ENCODE measurements at places on chromosomes 2 and 18.

DNA sequence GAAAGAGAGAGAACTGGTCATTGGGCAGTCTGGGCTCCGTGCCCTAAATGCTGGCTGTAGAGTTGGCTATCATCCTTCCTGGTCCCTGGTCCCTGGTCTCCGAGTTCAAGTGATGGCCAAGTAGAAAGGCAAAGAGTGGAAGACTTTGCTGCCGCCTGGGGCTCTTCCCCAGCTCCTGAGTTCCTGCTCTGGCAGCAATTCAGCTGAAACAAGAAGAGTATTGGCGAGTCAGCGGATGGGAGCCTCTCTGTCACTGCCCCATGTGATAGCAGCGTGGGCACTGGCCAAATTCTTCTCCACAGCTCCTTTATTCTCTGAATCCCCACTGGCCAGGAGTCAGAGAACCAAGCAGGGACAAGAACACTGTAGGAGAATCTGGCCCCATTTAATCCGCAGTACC, 351.0 kb upstream of the POU3F3 start:
- DNase-seq, result no peak

GRCh38 chr2:101983486-101983885, 8.3 kb upstream of the IL1R2 start:
- DNase-seq, result no peak

DNA sequence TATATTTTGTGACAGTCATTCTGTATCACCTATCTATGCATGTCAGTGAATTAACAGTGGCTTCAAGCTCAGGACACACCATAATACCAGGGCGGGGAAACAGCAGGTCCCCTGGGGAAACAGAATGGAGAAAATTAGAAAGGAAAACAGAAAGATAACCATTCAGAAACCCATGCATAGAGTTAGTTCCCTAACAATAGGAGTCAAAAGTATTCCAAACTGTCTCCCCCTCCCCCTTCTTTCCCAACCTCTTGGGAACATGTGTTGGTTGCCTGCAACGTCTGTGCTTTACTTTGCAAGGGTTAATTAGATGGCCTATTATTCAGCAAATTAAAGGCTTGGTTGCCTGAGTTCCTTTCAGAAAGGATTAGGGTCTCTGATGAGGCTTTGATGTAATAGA, 176.4 kb downstream of the MYO3B start:
- no peak for DNase-seq

GRCh38 chr2:165082479-165082878, 121.4 kb downstream of the SCN3A start:
- no peak for DNase-seq

DNA sequence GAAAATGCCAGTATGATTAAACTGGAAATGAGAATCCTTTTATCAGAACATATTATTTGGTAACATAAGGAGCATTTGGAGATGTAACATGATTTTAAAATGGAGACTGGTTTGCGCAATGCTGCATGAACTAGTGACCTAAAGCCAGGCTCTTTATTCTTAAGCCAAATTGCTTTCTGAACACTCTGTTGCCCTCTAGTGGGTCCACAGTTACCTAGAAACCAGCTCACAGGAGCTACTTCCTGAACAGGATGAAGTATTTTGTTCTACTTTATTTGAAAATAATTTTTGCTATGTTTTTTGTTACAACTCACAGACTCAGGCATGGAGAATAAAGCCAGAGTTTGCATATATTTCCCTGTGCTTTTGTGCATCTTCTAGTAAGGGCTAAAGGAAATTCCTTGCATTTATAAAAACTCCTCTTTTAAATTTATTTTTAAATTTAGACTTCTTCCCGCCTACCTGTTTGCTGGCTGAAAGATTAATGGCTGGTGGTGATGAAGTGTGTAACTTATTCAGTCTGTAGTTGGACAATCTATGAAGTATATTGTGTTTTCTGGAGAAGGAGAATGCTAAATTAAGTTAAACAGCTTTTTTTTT, 146.7 kb downstream of the PARD3B start:
- peak; percentile 27 for DNase-seq

- no peak for DNase-seq
Observed at GRCh38 chr18:11412811-11413210, 196.6 kb upstream of the SLC35G4 start.

DNA sequence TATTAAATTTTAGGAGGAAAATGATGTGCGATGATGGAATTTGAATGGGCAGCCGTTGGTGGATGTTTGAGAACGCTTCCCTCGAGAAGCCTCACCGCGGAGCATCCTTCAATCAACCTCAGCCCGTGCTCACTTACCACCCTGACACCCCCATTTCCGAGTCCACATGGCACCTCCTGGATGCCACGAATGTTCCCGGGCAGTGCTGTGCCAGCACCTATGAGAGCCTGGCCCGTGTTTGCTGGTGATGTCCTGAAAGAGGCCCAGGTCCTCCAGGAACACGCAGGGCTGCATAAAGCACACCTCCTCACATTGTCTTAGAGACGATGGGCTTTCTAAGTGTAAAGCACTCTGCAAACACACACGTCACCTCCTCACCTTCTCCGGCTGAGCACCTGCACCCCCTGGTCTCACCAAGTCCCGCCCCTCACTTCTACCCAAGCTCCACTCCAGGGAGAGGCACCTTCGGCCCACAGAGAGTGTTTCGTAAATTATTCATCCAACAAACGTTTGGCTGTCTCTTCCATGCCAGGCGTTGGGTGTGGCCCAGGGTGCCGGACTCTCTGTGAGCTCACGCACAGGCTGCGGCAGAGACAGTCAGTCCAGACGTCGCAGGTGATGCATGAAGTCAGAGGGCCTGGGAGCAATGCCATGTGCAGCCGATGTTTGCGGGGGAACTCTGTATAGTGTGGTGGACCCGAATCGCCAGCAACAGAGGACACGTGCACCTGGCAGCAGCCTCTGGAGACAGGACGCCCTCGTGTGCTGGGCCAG, 150.0 kb downstream of the TPO start:
- no peak for DNase-seq

DNA sequence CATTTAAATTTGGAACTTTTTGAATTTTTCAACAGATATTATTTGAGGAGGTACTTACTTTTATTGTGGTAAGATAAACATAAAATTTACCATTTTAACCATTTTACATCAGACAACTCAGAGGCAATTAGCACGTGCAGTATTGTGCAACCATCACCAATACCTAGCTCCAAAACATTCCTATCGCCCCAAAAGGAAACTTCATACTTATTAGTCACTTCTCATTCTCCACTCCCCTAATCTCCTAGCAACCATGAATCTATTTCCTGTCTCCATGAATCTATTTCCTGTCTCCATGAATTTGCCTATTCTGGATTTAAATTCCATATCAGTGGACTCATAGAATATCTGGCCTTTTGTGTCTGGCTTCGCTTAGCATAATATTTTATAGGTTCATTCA, 69.9 kb upstream of the FAM136A start:
- no peak for DNase-seq

- no peak for DNase-seq
Observed at GRCh38 chr18:66523219-66523991, 80.5 kb downstream of the CDH19 start.

GRCh38 chr2:205696927-205697441, 14.7 kb downstream of the NRP2 start:
- DNase-seq, result no peak

DNA sequence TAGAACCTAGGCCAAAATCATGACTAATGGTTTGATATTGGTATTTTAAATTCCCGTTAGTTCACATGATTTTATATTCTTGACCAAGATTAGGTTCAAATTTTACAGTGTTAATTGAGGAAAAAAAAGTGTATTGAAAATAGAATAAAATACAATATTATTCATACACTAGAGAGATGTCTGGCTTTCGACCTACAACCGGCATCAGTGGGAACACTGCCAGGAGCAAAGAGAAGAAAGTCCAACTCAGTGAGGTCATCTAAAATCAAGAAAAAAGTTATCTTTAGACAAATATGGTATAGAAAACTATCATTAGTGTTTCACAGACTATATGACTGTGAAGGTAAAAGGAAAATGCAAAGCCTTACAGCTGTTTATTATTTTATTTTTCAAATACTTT, 81.5 kb downstream of the PIGN start:
- no peak for DNase-seq

DNA sequence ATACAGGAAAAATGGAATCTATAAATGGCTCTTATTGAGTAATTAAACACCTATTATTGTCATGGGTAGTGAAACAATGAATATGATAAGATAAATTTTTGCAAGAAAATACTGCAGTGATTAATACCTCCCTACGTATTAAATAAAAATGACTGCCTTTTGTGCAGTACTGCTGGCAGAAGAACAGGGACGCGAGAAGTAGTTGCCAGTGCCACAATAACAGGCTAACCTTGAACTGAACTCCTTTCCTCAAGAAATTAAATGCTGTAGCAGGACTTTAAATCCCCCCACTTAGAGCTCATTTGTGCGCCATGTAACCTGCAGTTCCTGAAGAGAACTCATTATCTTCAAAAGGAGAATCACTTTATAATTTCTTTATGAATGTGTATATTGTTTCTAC, 24.6 kb downstream of the FIGN start:
- no peak for DNase-seq

GRCh38 chr18:525036-525797, 24.7 kb upstream of the COLEC12 start:
- no peak for DNase-seq

DNA sequence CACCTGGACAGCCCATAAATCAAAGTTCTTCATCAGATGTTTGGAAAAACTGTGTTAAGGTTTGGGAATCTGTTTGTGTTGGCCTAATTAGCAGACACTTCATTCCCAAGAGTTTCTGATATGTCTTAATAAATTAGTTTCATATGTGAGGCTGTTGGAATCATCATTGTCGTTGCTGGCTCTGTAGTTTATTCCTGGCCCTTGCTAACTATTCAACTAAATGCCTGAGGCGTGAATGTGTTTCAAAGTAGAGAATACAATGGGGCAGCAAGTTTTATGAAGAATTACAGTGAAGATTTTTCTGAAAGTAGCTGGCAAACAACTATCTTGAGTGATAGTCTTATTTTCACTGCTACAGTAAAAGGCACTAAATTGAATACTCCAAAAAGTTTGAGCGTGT, 141.1 kb downstream of the PARD3B start:
- no peak for DNase-seq

DNA sequence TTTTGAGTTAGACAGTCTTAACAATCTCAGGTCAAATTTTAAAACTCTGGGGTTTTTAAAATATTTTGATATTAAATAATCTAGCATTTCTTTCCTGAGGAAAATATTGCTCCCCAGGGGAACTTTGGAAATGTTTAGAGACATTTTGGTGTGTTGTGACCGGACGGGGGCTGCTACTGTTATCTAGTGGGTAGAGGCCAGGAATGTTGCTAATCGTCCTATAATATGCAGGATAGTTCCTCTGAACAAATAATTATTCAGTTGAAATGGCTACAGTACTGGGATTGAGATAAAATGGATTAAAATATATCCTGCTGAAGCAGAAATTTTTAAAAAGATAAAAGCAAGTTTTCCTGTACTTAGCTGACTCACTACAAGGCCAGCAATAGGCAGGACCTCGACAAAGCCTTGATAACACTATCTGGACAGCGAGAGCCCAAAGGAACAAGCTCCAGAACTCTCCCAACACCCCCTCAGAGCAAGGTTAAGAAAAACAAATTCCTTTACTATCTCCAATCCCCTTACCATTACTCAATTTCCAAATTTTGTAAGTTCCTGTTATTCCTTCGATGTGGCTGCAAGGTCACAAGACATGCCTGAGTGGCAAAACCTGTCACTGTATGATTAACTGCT, 1407.4 kb downstream of the SUCLG1 start:
- DNase-seq, result no peak

DNA sequence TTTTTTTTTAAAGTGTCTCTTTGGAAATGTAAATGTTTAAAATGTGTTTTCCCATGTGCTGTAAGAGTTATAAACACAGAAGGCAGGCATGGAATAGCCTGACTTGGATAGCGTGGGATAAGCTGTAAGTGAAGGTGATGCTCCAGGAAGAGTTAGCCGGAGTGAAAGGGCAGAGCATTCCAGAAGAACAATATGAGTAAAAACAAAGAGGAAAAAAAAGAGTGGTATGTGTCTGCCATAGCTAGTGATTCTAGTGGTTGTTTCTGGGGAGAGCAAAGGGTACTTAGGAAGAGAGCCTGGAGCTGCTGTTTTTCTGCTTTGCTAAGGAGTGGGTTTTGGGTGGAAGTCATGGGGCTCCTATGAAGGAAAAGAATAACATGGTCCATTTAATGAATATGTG, 126.9 kb upstream of the DLGAP1 start:
- no peak for DNase-seq

Data from activated T-cell treated with anti-CD3 and anti-CD28 coated beads, Interleukin-2, amount 50 U/mL, for 72 hours (primary cell).